ENCODE measurements at places on chromosomes 12 and 14.

- DNase-seq = no peak
Measured at GRCh38 chr12:3243376-3244084, 166.4 kb downstream of the TSPAN9 start.

GRCh38 chr12:98594050-98594835 is 757 bp downstream of the SLC25A3 start:
- peak; percentile 32 for DNase-seq

GRCh38 chr14:89415159-89415558 is 1.9 kb downstream of the FOXN3 start:
- DNase-seq = no peak

GRCh38 chr12:6116471-6117021 is 7.9 kb downstream of the VWF start:
- DNase-seq = no peak

- DNase-seq = no peak
Measured at GRCh38 chr12:53123578-53124351, 20.5 kb downstream of the SOAT2 start.

- DNase-seq = no peak
Measured at GRCh38 chr12:82866946-82867345, 180.2 kb downstream of the TMTC2 start.

DNA sequence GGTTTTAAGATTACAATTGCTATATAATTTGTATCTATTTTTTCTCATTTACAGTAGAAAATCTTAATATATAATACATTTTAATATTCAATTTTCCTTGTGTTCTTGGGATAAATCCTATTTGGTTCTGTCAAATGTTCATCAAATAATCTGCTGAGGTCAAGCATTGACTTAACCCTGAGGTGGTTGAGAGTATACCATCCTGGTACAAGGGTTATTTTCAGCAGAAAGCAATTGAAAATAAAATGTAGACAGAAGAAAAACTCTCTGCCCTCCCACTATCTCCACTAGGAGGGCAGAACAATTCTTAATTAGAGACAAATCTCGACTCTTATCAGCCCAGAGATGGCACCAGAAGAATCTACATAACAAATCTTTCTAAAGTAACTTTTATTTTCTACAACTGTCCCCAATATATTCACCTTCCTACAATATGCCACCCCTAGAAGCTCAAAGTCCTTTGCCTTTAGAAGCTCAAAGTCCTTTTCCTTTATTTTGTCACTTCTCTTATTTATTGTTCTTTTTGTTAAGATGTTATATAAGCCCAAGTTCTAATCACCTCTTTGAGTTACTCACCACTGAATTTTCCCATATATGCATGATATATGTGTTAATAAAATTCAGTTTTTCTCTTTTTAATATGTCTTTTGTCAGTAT is 57.9 kb upstream of the ERGIC2 start:
- no peak for DNase-seq

- no peak for DNase-seq
Measured at GRCh38 chr14:48546996-48547395, 871.6 kb upstream of the MDGA2 start.

- no peak for DNase-seq
Measured at GRCh38 chr14:96808619-96809406, 11.6 kb downstream of the VRK1 start.

- DNase-seq = no peak
Measured at GRCh38 chr12:12701457-12701856, 5.5 kb upstream of the GPR19 start.

DNA sequence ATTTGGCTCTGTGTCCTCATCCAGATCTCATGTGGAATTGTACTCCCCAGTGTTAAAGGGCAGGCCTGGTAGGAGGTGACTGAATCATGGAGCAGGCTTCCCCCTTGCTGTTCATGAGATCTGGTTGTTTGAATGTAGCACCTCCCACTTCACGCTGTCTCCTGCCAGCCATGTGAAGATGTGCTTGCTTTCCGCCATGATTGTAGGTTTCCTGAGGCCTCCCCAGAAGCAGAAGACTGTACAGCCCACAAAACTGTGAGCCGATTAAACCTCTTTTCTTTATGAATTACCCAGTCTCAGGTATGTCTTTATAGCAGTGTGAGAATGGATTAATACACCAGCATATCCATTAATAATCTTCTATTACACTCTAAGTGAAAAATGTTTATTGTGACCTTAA is 70.2 kb downstream of the BAZ1A start:
- no peak for DNase-seq

- DNase-seq = no peak
Measured at GRCh38 chr12:114711689-114712152, 27.7 kb upstream of the TBX3 start.

GRCh38 chr12:50248883-50249282 is 34.4 kb downstream of the LIMA1 start:
- no peak for DNase-seq

DNA sequence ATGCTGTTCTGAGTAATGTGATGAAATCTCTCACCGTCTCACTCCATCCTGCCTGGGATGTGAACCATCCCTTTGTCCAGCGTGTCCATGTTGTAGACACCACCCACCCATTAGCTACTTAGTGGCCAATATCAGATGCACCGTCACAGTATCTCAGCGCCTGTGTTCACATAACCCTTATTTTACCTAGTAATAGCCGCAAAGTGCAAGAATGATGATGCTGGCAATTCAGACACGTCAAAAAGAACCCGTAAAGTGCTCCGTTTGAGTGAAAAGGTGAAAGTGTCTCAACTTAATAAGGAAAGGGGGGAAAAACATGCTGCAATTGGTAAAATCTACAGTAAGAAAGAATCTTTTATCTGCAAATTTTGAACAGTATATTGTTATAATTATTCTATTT is 3.0 kb downstream of the RNASE10 start:
- no peak for DNase-seq

DNA sequence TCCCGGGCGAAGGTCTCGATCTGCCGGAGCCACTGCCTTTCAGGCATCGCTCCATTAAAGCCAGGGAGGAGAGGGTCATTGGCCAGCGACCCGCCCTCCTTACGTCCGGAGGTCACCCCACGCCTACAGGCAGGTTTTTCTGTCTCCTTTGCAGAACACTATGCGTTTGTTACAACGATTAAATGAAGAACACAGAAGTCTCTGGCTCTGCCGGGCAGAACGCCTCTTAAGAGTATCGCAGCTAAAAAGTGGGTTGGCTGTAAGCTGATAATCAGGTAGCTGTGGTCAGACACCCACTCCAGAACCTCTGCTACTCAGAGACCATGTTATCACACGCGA is 15.0 kb downstream of the OTX2 start:
- no peak for DNase-seq

GRCh38 chr12:132614861-132615578 is 3.6 kb upstream of the P2RX2 start:
- DNase-seq = peak; percentile 78

DNA sequence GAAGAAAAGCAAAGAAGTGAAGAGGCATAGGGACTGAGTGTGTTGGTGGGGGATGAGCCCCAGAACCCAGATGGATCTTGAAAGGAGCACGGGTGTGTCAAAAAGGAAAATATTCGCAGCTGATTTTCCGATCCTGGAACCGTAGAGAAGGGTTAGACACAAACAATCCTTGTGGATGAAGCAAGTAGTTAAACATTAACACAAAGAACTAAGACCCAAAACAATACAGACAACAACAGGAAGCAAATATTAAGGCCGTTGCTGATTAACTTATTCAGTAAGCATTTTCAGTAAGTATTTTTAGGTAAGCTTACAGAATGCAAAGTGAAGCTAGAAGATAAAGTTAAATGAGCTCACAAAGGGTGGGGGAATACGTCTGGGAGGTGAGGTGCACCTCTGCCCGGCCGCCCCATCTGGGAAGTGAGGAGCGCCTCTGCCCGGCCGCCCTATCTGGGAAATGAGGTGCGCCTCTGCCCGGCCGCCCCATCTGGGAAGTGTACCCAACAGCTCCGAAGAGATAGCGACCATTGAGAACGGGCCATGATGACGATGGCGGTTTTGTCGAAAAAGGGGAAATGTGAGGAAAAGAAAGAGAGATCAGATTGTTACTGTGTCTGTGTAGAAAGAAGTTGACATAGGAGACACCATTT is 62.8 kb upstream of the PRB2 start:
- no peak for DNase-seq

- DNase-seq = no peak
Measured at GRCh38 chr14:63418020-63418419, 99.3 kb upstream of the GPHB5 start.

- no peak for DNase-seq
Measured at GRCh38 chr12:117622741-117623140, 261.3 kb upstream of the NOS1 start.

DNA sequence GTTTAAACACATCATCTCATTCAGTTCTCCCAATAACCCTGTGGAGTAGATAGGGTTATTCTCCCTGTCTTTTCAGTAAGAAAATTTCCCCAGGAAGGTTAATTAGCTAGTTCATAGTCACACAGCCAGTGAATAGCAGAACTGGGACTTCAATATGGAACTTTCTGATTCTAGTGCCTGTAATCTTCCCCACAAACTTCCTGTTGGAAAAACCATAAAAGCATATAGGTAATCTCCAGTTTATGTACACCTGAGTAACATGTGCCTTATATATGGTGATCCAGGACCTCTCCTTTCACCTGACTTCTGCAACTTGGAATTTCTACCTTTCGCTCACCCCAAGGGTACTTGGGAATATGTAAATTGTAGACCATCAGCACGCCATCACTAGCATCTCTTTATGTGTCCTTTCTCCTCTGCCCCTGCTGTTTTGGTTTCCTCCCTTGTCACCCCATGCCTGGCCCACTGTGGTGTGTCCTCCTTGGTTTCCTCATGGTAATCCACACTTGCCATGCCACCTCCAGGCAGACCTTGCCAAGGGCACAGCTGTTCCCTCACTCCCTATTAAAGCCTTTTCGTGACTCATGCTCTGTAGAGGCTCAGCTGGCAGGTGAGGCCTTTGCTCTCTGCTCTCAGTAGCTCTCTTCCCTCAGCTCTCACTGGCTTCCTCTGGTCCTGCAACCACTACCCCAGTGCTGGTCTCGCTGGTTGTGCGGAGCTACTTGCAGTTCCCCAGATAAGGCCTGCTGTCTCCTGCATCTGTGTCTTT is 16.7 kb downstream of the TBC1D30 start:
- no peak for DNase-seq

- DNase-seq = no peak
Measured at GRCh38 chr12:25107920-25108319, 87.0 kb downstream of the DNAI7 start.

GRCh38 chr14:103284574-103285467 is 49.2 kb upstream of the EIF5 start:
- DNase-seq = peak; percentile 27

GRCh38 chr12:21656905-21657325 is 727 bp downstream of the LDHB start:
- DNase-seq = peak; percentile 44

DNA sequence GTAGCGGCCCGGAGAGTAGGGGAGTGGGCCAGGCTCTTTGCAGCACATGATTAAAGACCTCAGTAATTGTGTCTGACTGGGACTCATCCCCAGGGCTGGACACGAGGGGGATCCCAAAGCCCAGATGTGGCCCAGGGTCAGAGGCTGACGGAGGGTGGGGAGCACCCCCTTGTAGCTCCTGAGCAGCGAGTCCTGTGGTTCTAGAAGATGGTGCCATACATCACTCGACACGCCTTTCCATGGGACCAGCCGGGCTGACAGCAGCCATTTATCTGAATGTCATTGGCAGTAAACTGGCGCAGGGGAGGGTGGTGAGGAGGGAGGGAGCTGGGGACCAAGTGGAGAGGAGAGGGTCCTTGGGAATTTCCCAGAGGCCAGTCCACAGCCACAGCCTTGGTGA is 65.1 kb upstream of the FAM222A start:
- no peak for DNase-seq

- peak; percentile 44 for DNase-seq
Measured at GRCh38 chr14:67526676-67527459, 6.2 kb upstream of the PLEKHH1 start.

DNA sequence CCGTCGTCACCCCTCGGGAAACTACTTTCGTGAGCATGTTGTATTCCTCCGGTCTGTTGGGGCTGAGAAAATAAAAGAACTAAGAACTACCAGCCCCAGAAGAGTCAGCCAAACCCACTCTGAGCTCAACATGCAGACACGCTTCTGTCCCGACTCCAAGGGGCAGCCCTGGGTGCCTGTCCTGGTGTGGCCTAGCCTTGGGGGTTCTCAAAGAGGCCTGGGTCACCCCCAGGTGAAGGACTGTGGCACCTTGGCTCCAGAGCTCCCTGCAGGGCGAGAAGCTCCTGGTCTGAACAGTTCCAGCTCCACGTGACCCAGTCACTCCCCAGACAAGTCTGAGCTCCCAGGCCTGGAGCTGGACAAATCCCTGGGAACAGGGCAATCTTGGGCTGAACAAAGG is 87.0 kb downstream of the VWF start:
- no peak for DNase-seq
